Activated CD8-positive, alpha-beta T cell treated with anti-CD3 and anti-CD28 coated beads for 36 hours (primary cell): ENCODE measurements at places on chromosomes 7 and 10. TPM values are rescaled to one million over a fixed set of nuclear protein-coding genes. Genes with fewer than 3 reads are reported as not detected.
A peak's percentile ranks its signal among the peaks of the same experiment; 100 is the strongest.

Gene NAT16
- total RNA-seq: not detected

DNA sequence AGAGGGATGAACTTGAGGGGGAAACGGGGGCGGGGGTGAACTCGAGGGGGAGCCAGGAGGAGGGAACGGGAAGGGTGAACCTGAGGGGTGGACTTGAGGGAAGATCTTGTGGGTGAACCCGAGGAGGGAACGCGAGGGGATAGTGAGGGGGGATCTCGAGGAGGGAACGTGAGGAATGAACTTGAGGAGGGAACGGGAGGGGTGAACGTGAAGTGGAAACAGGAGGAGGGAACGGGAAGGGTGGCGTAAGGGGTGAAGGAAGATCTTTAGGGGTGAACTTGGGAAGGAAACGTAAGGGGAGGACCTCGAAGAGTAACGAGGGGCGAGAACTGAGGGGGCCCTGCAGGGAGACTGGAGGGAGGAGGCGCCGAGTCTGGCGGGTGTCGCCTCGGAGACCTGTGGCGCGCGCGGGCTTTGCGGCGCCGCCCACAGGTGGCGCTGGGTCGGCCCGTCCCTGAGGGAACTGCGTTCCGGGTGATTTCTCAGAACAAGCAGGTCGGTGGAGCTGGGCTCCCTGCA is 651 bp downstream of the MYO3A start:
- H3K4me1 ChIP-seq: peaks cover 10% of the 10 kb centered on the region
- no peak overlapping the region for H3K27ac ChIP-seq
- peak; percentile 27 for DNase-seq
- H3K36me3 ChIP-seq: no peaks in the 10 kb centered on the region

- H3K4me3 ChIP-seq: no peak overlapping the region
- no peaks in the 10 kb centered on the region for H3K36me3 ChIP-seq
- H3K27ac ChIP-seq: no peak overlapping the region
- H3K27me3 ChIP-seq: peaks cover 2% of the 10 kb centered on the region
- DNase-seq: no peak
These were observed 322.6 kb downstream of the KIF20B start for GRCh38 chr10:90023950-90024349.

Gene MTURN
- 3.2 TPM for total RNA-seq

DNA sequence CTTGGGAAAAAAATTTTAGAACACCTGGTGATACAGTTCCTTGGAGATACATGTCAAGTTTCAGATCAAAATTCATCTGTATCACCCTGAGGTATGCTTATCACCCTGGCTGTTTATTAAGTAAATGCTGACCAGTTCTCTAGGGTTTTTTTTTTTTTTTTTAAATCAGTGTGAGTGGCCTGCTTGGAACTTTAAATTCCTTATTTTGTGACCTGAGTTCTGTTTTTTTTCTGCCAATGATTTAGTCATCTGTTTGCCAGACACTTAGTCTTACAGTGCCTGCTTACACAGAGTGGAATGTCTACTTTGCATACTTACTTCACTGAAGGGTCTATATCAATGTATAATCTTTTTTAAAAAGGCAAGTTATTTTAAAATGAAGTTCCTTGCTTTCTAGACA is 1.8 kb downstream of the TSPAN13 start:
- no peaks in the 10 kb centered on the region for H3K36me3 ChIP-seq
- H3K4me3 ChIP-seq: no peak overlapping the region
- no peak for DNase-seq
- no peak overlapping the region for H3K27ac ChIP-seq

DNA sequence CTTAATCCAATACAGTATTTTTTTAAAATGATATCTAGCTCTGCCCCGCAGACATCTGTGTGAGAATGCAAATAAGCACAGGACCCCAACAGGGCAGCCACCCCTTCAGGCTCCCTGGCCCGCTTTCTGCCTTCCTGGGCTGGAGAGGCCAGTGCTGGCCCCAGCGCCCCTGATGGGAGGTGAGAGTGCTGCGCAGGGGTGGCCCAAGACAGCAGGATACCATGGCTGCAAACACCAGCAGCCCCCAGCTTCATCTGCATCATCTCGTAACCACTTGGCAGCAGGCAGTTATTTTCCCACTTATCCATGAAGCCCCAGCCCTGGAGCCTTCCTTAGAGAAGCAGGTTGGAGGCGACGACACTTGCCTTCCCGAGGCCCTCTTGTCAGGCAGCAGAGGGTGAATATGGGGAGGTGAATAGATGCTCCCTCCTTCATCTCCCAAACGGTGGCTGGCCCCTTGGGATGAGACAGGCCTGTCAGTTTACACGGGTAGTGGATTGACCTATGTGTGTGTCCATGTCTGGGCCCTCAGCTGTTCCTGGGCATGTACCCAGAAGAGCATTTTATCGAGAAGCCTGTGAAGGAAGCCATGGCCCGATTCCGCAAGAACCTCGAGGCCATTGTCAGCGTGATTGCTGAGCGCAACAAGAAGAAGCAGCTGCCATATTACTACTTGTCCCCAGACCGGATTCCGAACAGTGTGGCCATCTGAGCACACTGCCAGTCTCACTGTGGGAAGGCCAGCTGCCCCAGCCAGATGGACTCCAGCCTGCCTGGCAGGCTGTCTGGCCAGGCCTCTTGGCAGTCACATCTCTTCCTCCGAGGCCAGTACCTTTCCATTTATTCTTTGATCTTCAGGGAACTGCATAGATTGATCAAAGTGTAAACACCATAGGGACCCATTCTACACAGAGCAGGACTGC is 71.2 kb downstream of the ALOX5 start:
- no peaks in the 10 kb centered on the region for H3K27me3 ChIP-seq
- no peak overlapping the region for H3K27ac ChIP-seq
- H3K4me3 ChIP-seq: no peak overlapping the region
- no peaks in the 10 kb centered on the region for H3K36me3 ChIP-seq

GRCh38 chr10:122307669-122308416 is 36.7 kb downstream of the BTBD16 start:
- no peak overlapping the region for H3K4me3 ChIP-seq
- H3K36me3 ChIP-seq: no peaks in the 10 kb centered on the region
- DNase-seq: no peak
- no peaks in the 10 kb centered on the region for H3K4me1 ChIP-seq
- H3K27me3 ChIP-seq: peaks cover 16% of the 10 kb centered on the region

DNA sequence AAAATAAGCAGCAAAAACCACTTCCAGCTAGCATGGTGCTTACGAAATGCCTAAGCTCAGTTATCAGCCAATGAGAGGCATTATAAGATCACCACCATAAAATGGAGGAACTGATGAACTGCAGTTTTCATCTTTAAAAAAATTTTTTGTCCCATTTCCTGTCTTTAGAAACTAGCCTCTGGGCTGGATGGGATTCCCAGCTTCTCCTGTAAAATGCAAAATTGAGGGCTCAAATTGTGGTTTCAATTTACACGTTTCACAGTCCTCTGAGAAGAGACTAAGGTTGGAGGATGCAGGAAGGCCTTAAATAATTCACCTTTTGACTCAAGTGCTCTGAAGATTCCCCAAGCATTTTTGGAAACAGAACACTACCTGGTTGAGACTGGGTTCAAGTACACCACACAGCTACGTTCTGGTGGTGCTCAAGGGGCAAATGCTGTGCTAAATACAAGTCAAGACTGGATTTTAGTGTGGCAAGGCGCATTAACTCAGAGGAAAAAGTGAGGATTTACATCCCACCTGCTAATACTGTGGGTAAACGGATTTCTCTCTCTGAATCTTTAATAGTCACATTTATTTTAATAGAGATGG is 951 bp downstream of the ZNF25 start:
- H3K27ac ChIP-seq: peak overlapping the region; percentile 94
- peak overlapping the region; percentile 93 for H3K4me3 ChIP-seq
- DNase-seq: no peak
- H3K4me1 ChIP-seq: peaks cover 19% of the 10 kb centered on the region
- H3K36me3 ChIP-seq: peaks cover 9% of the 10 kb centered on the region

GRCh38 chr10:132679640-132680039 is 106.3 kb downstream of the NKX6-2 start:
- no peak overlapping the region for H3K27ac ChIP-seq
- DNase-seq: no peak
- no peaks in the 10 kb centered on the region for H3K36me3 ChIP-seq
- H3K4me1 ChIP-seq: peaks cover 19% of the 10 kb centered on the region
- H3K27me3 ChIP-seq: no peaks in the 10 kb centered on the region

Gene CCDC172
- not detected for total RNA-seq

GRCh38 chr7:83930262-83930661 is 264.3 kb downstream of the SEMA3A start:
- H3K4me3 ChIP-seq: no peak overlapping the region
- no peaks in the 10 kb centered on the region for H3K4me1 ChIP-seq
- H3K36me3 ChIP-seq: no peaks in the 10 kb centered on the region

- H3K27ac ChIP-seq: no peak overlapping the region
- H3K27me3 ChIP-seq: no peaks in the 10 kb centered on the region
- peaks cover 28% of the 10 kb centered on the region for H3K4me1 ChIP-seq
- peaks cover 45% of the 10 kb centered on the region for H3K36me3 ChIP-seq
These were observed 21.1 kb downstream of the HNRNPA2B1 start for GRCh38 chr7:26179422-26179821.

Gene FZD8
- 0.14 TPM for total RNA-seq

DNA sequence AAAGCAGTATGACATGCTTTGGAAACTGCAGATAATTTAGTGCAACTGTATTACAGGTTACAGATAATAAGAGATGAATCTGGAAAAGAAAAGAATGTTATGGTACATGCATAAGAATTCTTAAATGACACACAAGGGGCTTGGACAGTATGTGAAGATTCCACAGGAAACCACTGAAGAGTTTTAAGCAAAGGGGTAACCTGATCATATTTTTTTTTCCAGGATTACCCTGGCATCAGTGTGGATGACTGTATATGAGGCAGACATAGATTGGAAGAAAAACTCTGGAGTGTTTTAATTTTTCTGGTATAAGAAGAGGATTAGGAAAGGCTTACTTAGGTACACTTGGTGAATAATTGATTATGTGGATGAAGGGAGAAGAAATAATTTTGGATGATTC is 8.1 kb downstream of the TFPI2 start:
- H3K4me3 ChIP-seq: no peak overlapping the region
- DNase-seq: no peak
- no peaks in the 10 kb centered on the region for H3K36me3 ChIP-seq
- H3K4me1 ChIP-seq: no peaks in the 10 kb centered on the region
